SIG-M5 (cell line): ENCODE measurements at places on chromosomes 2 and 18.

DNA sequence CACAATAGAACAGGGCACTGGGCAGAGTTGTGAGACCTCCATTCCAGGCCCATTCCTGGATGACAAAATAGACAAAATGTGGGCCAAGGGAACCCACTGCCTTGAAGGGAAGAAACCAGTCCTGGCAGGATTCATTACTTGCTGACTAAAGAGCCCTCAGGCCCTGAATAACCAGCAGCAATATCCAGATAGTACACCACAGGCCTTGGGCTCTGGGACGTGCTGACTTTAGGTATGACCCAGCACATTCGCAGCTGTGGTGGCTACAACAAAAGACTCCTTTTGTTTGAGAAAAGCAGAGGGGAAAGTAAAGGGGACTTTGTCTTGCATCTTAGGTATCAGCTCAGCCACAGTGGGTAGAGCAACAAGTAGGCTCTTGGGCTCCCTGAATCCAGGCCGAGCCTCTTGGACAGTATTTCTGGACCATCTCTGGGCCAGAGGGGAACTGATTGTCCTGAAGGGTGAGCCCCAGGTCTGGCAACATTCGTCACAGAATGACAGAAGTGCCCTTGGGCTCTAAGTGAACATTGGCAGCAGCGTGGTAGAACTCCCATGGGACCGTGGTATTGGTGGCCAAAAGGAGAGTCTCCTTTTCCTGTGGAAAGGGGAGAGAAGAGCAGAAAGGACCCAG lies 89.9 kb upstream of the CD226 start:
- no peak for DNase-seq

DNA sequence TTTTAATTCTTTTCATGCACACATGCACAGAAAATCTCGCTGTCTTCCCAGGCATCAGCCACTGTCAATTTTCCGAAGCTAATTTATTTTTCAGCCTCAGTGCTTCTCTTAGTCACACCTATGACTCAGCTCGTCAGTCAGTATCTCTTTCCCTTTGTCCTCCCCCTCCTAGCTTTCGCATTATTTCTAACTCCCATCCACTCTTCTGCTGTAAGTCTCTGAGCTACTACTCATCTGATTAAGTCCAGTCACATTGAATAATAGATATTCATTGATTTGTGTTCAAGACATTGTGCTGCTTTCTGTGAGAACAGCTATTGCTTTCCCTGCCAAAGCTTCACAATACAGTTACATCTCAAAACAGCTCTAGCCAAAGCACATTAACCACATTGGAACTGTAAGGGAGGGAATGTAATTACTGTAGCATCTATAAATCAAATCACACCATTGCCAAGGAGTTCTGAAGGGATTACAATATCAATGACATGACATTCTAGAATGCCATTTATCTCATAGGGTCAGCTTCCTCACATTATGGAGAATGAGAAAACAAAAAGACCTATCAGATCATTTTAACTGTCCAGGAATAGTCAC lies 89.4 kb downstream of the SCN3A start:
- DNase-seq = no peak

- no peak for DNase-seq
These were observed 294.4 kb downstream of the ZNF521 start for GRCh38 chr18:25057491-25058050.

GRCh38 chr2:76953733-76954347 lies 568.3 kb downstream of the LRRTM4 start:
- DNase-seq = no peak

DNA sequence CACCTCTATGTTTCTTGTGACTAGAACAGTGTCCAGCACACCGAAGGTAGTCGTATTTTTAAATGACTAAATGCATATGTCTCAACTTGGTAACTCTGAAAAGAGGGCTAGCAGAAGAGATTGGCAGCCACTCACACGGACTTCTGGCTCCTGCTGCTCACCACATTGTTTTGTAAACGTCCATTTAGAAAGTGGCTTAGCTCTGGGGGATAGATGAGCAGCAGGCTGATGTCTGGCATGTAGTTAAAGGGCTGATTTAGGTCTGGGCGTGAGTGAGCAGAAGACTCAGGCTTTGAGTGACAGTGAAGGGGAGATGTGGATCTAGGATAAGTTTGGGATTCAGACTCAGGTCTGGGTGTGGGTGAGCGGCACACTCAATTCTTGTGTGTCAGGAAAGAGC lies 372.9 kb upstream of the HS6ST1 start:
- DNase-seq = no peak

- DNase-seq = no peak
These were observed 113.1 kb upstream of the SP3 start for GRCh38 chr2:174078275-174078674.
